ENCODE measurements at places on chromosomes 4 and X. TPM values are rescaled to one million over a fixed set of nuclear protein-coding genes. Genes with fewer than 3 reads are reported as not detected.
A peak's percentile ranks its signal among the peaks of the same experiment; 100 is the strongest.

The MAP3K15 gene
- 0.10 TPM for total RNA-seq

The FAM149A gene
- 0.85 TPM for total RNA-seq

The GAGE12F gene
- not detected for total RNA-seq

DNA sequence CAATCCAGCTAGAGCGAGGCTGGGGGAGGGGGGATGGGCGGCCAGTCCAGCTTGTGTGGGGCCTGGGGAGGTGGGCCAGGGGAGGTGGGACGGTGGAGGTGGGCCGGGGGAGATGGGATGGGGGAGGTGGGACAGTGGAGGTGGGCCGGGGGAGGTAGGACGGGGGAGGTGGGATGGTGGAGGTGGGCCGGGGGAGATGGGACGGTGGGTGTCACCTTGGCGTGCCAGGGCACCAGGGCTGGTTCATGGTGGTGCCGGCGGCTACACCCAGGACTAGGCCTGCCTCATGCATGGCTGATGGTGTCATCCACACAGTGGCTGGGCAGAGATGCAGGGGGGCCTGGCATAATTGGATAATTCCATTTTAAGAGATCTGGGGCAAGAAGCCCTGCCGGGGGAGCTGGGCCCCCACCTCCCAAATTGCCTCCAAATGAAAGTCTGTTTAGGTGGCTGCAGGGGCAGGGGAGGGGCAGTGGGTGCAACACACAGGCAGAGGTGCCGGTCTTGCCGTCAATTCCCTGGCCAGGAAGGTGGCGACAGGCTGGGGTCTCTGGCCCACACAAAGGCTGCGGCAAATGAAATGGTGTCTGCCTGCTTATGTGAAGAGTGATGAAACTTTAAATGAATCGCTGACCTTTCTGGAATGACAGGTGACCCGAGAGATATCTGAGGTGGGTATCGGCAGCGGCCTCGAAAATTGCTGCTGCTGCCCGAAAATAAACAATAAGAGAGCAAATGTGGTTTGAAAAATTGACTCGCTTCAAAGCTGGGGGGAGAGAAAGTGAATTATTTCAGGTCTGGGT lies 82.1 kb downstream of the FAM53A start:
- no peak for DNase-seq

- peak; percentile 76 for DNase-seq
Observed at GRCh38 chr4:152850377-152850776, 70.6 kb downstream of the ARFIP1 start.

DNA sequence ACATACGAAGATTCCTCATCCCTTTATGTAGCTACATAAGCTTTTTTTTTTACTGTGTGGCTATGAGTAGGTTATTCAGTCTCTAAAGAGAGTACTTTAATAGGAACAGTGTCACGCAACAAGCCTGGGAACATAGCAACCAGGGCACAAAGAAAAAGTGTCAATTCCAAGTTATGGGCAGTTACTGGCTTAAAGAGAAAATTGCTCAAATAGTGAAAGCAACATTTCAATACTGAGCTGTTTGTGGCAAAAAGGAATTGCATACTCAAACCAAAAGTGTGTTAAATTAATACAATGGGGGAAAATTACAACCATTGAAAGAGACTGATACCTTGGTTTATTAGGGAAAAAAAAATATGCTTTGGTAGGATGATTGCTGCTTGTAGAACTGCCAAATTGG lies 41.2 kb upstream of the ENOX2 start:
- no peak for DNase-seq

GRCh38 chr4:112119353-112119783 lies 25.9 kb upstream of the FAM241A start:
- DNase-seq, result no peak

DNA sequence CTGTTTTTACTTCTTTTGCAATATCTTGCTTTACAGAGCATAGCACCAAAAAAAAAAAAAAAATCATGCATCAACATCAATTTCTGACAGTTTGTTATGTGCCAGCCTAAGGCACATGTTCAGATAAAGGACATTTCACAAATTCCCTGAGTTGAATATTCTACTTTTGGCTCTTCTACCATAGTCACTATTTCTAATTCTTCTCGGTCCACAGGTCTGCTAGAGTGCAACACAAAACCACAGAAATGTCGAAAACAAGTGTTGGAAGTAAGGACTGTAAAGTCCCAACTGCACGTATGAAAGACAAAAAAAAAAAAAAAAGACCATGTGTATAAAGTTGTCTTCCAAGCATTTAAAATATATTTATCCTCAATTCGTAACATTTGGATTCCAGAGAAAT lies 494.2 kb upstream of the INTU start:
- DNase-seq, result no peak

- no peak for DNase-seq
Observed at GRCh38 chr4:77196866-77197265, 39.9 kb downstream of the CCNG2 start.

- DNase-seq, result no peak
Observed at GRCh38 chrX:37986893-37987292, 19.5 kb upstream of the SYTL5 start.

- DNase-seq, result no peak
Observed at GRCh38 chrX:24332878-24333277, 19.0 kb upstream of the SUPT20HL2 start.

DNA sequence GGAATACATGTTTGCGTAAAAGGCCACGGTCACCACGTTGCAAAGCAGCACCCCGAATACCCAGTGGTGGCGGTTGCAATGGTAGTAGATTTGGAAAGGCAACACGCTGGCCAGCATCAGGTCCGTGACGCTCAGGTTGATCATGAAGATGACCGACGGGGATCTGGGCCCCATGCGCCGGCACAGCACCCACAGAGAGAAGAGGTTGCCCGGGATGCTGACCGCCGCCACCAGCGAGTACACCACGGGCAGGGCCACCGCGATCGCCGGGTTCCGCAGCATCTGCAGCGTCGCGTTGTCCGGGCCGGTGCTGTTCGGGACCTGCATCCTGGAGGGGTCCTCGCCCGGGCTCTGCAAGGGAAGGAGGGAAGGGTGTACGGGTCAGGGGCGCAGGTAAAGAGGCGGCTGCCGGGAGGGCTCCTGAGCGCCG lies 13.5 kb upstream of the ASMTL start:
- DNase-seq, result no peak

DNA sequence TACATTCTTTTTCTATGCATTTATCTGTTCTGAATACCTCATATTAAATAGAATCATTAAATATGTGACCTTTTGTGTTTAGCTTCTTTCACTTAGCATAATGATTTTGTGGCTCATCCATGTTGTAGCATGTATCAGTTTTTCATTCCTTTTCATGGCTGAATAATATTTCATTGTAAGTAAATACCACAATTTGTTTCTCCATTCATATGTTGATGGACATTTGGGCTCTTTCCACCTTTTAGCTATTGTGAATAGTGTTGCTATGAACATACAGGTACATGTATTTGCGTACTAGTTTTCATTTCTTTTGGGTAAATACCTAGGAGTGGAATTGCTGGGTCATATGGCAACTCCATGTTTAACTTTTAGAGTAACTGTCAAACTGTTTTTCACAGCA lies 85.1 kb downstream of the GNL3L start:
- DNase-seq, result no peak

- peak; percentile 21 for DNase-seq
Observed at GRCh38 chr4:119675391-119675790, 46.8 kb upstream of the PDE5A start.

DNA sequence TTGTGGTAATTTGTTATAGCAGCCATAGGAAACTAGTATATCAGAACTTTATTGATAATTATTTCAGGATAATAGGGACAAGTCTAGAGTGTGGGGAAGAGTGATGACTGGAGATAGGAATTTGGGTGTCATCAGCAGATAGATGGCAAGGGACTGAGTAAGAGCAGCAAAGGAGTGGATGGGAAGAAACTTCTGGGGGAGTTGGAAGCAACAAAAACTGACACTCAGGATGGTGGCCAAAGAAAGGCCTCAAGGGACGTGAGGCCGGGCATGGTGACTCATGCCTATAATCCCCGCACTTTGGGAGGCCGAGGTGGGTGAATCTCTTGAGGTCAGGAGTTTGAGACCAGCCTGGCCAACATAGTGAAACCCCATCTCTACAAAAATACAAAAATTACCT lies 9.1 kb upstream of the SLC25A5 start:
- no peak for DNase-seq

DNA sequence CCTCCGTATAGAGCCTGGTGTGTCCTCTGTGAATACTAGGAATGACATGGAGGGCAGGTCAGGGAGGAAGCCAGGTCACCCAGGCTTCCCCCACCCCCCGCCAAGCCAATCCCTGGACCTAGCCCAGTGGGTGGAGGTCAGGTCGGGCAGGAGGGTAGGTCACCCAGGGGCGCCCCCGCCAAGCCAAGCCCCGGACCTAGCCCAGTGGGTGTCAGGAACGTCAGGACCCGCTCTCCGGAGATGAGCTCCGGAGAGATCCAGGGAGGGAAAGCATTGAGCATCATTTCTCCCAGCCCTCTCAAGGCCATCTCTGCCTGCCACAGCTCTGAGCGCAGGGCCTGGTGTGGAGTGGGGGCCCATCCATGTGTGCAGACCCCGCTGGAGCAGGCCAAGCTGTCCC lies 48.6 kb downstream of the WFS1 start:
- no peak for DNase-seq

DNA sequence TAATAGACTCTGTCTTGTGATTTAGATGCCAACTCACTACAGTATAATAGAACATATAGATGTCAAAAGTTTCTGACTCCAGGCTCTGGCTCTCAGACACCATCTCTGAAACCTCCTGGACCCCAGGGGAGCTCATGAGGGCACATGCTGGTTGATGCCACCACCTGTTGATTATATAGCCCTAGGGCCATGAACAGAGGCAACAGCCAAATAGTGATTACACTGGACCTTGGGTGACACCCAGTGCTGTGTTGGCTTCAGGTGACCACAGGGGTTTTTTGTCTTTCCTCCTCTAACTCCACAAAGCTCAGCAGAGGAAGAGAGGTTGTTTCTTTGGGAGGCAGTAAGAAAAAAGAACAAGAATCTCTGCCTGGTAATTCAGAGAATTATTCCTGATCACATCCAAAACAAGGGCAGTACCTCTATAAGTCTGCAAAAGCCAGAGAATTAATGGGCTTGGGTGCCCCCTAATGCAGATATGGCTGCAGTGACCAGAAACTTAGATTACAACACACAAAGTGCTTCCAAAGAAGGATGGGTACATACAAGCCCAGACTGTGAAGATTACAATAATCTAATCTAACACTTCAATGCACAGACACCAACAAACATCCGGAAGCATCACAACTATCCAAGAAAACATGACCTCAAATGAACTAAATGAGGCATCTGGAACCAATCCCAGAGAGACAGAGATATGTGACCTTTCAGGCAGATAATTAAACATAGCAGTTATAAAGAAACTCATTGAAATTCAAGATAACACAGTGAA lies 1920.6 kb downstream of the ARAP2 start:
- no peak for DNase-seq

- peak; percentile 43 for DNase-seq
Observed at GRCh38 chrX:20224814-20225487, 41.8 kb downstream of the RPS6KA3 start.

DNA sequence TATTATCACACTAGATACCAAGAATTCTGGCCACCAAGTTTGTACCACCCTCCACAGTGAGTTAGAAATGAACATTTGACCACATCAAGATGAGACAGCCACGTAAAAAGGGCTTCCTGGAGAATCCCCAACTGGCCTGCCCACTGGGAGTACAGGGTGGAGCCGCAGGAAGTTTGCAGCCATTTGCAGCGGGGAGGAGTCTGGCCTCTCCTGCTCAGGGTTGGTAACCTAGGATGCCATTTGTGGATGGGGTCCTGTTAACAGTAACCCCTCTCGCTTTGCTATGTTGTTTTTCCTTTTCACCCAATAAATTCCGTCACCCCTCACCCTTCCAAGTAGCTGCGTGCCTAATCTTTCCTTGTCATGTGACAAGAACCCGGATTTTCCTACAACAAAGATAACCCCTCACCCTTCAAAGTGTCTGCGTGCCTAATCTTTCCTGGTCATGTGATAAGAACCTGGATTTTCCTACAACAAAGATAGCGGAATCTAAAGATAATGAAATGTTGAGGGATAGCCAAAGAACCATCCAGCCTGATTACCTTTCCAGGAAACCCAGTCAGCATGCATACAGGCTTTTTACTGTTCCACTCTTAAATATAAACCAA lies 245.4 kb downstream of the NAF1 start:
- no peak for DNase-seq

- no peak for DNase-seq
Observed at GRCh38 chr4:78081541-78081940, 24.4 kb downstream of the FRAS1 start.

DNA sequence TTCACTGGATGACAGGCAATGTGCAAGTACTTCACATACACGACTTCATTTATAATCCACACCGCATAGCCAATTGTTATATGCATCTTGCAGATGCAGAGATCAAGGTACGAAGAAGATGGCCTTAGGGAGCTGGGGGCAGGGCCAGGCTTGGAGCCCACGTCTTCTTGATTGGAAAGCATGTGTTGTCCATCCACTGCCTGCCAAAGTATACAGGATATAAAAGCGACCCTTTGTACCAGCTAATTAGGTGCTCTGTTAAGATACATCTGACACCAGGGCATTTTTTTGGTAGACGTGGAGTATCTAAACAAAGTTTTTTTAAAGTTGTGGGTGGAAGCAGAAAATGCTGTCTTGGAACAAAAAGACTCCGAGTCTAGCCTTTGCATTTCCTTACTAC lies 1.4 kb downstream of the C4orf36 start:
- peak; percentile 52 for DNase-seq

DNA sequence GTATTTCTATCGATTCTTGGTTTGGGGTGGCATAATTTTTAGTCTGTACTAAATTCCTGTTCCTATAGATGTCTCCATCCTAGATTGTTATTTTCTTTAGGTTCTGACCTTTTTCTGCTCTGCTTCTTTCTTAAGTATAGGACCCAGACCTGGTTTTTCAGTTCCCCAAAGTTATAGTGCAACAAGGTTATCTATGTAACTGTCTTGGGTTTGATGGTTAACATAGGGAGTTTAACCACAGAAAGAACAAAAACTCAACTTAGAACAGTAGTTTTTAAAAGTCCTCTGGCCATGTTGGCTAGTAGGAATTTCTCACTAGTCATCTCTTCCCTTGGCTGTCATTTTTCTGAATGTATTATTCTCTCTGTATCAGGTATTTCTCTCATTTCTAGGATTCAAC lies 38.8 kb upstream of the MAD2L1 start:
- no peak for DNase-seq

DNA sequence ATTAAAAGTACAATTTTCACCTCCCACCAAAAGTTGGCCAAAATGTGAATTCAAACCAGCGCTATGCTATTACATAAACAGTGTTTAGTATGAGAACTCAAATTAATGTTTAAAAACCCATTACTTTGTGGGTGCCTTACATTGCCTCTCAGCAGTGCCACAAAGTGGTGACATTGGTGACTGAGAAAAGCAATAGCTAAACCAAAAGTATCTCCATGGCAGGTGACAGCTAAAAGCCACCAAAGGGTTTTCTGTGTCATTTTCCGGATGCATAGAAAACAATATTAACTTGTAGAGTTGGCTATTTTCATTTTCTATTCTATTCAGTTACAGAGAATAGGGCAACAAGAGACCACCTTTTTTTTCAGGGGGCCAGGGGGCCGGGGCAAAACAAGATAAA lies 261.2 kb downstream of the MAPK10 start:
- no peak for DNase-seq

DNA sequence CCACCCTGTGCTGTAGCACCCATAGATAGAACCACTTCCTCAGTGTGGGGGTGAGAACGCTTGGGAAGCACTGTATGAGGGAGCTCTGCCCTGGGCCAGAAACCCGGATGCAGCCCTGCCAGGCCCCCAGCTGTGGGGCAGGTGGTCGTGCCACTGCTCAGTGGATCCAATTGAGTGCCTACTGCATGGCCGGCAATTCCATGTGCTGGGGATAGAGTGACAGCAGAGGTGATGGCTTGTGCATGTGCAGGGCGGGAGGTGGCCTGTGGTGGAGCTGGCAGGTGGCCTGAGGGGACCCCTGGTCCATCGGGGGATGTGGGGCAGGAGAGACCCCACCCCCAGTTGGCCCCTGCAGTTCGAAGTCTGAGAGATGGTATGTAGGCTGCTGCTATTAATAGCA lies 60.4 kb downstream of the TRMT44 start:
- DNase-seq, result no peak

Data from foreskin keratinocyte (primary cell).